ENCODE measurements at places on chromosomes 6 and 20. TPM values are rescaled to one million over a fixed set of nuclear protein-coding genes. Genes with fewer than 3 reads are reported as not detected.

SPINT3 gene
- total RNA-seq = not detected

TFAP2A gene
- total RNA-seq = 15.7 TPM

PDYN gene
- total RNA-seq = not detected

RFX6 gene
- total RNA-seq = not detected

- DNase-seq = peak; percentile 57
Observed at GRCh38 chr6:27293436-27294098, 18.5 kb downstream of the POM121L2 start.

DNA sequence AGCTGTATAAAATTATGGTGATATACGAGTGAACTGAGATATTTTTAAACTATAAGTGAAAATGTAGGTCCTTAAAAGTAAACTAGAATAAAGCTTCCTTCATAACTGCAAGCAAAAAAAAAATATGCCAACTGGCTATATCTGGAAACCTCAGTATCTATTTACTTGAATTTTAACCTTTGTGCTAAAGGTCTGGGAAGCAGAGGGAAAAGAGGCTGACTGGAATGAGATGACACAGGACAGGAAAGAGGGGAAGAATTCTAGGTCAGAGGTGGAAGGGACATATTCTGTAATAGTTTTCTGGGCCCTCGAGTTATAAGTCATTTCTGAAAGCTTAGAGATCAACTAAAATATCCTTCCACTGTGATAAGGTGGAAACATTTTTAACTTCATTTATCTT is 46.8 kb downstream of the AIG1 start:
- DNase-seq = no peak

- DNase-seq = no peak
Observed at GRCh38 chr6:84329077-84329476, 101.6 kb upstream of the CEP162 start.
